Pancreas (tissue), 10 donors: ENCODE measurements at places on chromosomes 5 and 9. TPM values are rescaled to one million over a fixed set of nuclear protein-coding genes. Genes with fewer than 3 reads are reported as not detected.

GRCh38 chr5:52452098-52452497 is 335.6 kb upstream of the ITGA1 start:
- DNase-seq = no peak

- no peak for DNase-seq
Measured at GRCh38 chr5:145243016-145243415, 592.1 kb downstream of the PRELID2 start.

DNA sequence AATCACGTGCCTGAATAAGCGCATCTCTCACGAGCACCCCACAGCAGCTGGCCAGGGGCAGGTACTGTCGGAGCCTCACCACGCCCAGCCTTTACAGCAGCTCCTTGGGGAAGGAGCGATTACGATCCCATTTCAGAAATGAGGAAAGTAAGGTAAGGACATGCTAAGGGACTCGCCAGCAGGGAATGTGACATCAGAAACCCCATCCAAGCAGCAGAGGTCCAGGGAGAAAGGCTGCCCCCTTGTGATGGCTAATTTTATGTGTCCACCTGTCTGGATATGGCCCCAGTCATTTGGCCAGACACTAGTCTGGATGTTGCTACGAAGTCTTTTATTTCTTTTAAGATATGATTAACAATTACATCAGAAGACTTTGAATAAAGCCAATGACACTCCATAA is 77.3 kb downstream of the UBE2QL1 start:
- peak; percentile 47 for DNase-seq

- DNase-seq = no peak
Measured at GRCh38 chr5:73841641-73842040, 215.6 kb downstream of the ARHGEF28 start.

GRCh38 chr5:143536364-143536763 is 132.9 kb upstream of the NR3C1 start:
- no peak for DNase-seq

- no peak for DNase-seq
Measured at GRCh38 chr5:140035881-140036280, 7.2 kb downstream of the NRG2 start.

DNA sequence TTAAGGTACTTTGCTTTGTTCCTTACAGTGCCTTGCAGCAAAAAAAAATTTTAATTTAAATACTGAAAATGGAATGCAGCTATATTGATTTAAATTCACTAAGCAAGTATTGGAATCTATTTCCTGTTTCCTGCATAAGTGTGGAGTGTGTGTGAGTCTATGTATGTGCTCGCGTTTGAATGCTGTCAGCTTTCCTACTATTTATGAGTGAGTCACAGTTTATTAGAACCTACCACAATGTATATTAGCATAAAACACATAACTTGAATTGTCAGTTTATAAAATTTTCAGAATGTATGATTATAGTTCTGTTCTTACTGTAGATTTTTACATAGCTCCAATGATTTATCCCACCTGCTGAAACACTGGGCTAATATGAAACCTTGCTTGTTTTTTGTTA is 302.1 kb downstream of the NR2F1-AS1 start:
- DNase-seq = no peak

DNA sequence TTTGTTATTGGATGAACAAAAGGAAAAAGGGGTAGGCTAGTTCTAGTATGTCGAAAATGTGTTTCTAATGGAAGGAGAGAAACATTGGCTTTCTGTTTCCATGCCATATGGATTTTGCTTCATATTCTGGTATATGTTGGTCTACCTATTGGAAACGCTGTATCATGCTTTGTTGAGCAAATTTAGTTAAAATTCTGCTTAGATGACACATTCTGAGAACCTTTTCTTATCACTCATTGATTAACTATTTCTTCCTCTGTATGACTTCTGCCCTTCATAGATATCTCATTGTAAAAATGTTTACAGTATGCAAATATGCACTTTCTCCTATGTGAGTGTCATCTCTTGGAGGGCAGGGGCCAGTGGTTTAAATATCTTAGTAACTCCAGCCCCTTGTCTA is 68.8 kb upstream of the GPR151 start:
- no peak for DNase-seq

DNA sequence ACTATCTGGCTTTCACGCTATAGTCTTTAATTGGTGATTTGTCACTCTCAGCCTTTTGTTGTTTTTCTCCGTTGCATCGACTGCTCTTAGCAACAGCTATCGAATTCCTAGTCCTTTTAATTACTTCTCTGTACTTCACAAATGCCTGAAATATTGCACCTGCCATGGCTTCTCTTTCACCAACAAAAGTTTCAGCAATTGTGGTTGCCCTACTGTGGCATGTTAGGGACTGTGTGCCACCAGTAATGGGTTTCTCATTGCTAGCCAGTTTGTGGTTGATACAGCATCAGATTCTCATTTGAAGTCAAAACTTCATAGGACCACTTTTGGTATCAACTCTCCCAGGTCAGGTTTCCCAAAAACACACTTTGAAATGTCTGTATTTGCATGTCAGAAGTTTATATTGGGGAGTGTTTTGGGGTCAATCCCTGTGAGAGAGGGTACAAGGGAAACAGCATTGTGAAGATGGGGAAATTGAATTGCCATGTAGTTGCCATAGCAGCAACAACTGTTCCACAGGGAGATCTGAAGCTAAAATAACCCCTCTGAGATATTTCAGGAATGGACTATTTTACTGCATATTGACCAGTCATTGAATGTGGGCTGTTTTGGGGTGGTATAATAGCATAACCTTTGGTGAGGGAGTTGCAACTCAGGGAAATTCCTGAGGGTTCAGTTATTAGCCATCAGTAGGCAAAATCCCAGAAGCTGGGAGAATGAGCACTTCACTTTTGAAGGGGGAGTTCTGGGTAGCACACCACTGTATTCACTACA is 99.2 kb downstream of the WDR70 start:
- no peak for DNase-seq

The C9orf153 gene
- total RNA-seq = 0.13 TPM

The MELK gene
- total RNA-seq = 0.75 TPM

The PCDHB3 gene
- 0.51 TPM for total RNA-seq

The ZNF622 gene
- total RNA-seq = 51.2 TPM

The MACIR gene
- total RNA-seq = 4.6 TPM

The PDE8B gene
- 7.0 TPM for total RNA-seq
